ENCODE measurements at places on chromosomes 7 and 10.
A peak's percentile ranks its signal among the peaks of the same experiment; 100 is the strongest.

GRCh38 chr7:9681284-9681683 is 1247.9 kb downstream of the NXPH1 start:
- no peak for DNase-seq

DNA sequence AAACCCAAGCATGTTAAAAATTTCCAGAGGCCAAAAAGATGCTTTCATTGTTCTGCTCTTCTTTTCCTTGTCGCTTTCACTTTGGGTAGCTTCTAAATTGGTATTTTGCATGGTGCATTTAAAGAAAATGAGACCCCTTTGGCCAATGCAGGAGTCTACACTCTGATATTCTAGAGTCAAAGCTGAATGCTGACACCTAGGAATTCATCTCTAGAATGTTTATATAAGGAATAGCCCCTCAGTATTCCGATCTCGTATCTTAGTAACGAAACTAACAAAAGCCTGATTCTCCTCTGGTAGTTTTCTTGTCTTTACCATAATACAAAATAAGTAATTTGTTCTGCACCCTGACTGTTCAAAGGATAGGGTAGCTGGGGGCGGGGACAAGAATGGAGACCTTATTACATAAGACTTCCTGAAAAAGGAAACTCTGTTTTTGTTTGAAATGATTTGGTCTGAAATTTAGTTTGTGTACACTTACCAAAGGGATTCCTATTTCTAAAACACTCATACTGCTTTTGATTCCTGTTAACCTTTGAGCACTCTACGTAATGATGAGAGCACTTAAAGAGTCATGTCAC is 17.1 kb downstream of the IKZF1 start:
- no peak for DNase-seq

GRCh38 chr7:37342176-37342687 is 106.4 kb downstream of the ELMO1 start:
- no peak for DNase-seq

GRCh38 chr7:156195276-156195675 is 383.0 kb upstream of the SHH start:
- DNase-seq = no peak

DNA sequence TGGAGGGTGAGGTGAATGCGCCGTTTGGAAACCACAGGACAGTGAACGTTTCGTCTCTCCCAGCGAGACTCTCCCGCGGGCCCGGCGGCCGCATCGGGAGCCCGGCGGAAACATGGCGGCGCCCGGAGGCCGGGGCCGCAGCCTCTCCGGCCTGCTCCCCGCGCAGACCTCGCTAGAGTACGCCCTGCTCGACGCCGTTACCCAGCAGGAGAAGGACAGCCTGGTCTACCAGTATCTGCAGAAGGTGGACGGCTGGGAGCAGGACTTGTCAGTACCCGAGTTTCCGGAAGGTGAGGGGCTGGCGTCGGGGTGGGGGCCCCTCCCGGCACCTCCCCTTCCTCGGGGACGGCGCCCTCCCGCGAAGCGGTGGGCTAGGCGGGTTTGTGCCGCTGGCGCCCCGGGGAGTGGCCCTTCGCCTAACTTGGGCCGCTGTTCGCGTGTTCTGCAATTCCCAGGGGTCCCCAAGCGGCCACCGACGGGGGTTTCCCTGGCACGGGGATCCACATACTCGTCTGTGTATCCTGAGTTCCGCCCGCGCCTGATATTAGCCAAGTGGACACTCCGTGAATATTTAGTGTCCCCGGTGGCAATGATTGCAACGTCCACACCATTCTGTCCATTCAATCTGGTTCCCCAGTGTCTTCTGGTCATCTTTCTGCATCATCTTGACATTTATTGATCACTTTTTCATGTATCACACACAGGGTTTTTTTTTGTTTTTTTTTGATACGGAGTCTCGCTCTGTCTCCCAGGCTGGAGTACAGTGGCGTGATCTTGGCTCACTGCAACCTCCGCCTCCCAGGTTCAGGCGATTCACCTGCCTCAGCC is 514 bp downstream of the NHLRC2 start:
- peak; percentile 73 for DNase-seq

DNA sequence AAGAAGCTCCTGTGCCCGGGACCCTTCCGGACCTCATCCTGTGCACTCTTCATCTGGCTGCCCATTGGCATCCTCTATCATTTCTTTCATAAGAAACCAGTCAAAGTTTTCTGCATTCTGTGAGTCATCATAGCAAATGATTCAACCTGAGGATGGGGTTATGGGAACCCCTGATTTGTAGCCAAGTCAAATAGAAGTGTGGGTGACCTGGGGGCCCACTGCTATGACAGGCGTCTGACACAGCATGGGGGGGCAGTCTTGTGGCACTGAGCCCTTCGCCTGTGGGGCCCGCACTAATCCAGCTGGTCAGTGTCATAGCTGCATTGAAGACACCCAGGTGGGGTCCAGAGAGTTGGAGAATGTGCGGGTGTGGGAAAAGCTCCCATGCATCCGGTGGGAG is 230.4 kb downstream of the USP6NL start:
- DNase-seq = no peak

DNA sequence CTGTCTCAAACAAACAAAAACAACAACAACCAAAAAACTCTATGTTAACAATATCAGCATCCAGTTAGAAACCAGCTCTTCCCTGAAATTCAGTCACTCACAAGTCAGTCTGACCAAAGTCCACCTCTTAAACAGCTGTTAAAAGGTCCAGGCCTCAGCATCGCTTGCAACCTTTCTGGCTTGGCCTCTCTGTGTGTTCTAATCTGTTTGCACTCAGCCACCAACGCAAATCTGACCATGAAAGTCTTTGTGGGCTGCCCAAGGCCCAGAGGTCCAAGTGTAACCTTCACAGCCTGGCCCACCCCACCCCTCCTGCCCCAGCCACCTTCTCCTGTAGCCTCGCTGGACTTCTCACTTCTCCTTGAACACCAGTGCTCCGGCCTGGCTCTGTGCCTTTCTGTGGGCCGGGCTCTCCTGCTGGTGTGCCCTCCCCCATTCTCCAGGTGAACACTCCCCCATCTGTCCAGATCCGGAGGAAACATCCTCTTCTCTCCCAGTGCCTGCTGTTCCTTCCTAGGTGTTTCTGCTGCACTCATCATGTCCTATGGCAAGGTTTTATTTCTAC is 72.2 kb upstream of the EFCAB10 start:
- no peak for DNase-seq

DNA sequence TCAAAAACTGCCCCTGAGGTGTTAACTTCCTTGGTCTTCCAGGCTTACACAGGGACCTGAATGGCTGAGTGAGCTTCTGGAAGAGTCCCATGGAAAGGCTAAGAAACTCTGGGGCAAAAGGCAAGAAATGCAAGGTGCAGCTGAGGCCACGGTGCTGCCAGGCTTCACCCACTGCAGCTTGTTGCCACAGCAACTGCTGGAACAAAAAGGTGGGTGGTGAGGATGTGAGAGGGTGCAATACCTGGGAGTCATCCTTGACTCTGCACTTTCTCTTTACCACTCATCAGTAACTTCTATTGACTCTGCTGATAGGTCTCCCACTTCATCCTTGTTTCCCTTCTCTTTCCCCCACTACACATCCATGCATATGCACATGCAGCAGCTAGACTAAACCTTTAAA is 258.6 kb downstream of the BMPER start:
- DNase-seq = no peak

DNA sequence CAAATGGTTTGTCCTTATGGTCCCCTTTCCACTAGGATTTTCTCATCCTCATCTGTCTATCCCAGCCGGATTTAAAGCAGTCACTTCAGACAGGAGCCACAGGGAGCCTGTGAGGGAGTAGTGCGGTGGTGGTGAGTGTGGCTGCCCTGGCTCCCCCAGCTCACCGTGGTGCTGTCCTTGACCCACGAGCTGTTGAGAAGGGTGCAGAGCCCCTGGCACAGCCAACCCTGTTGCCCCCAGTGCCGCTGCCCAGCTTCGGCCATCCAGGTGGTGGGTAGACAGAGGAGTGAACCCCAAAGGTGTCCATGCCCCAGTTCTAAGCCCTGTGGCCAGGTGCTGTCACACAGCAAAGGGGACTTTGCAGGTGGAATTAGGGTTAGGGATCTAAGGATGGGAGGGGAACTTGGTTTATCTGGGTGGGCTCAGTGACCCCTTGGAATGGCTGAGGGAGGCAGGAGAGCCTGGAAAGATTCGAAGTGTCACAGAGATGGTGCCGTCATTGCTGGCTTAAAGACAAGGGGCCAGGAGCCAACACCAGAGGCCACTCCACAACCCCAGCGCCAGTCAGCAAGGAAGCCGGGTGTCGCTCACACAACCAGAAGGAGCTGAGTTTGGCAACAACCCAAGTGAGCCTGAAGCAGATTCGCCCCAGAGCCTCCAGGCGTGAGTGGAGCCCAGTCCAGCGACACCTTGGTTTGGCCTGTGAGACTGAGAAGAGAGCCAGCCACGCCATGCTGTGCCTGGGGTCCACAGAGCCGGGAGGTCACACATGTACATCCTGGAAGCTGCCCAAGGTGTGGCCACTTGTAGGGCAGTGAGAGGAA is 142.4 kb downstream of the ADCY1 start:
- no peak for DNase-seq

DNA sequence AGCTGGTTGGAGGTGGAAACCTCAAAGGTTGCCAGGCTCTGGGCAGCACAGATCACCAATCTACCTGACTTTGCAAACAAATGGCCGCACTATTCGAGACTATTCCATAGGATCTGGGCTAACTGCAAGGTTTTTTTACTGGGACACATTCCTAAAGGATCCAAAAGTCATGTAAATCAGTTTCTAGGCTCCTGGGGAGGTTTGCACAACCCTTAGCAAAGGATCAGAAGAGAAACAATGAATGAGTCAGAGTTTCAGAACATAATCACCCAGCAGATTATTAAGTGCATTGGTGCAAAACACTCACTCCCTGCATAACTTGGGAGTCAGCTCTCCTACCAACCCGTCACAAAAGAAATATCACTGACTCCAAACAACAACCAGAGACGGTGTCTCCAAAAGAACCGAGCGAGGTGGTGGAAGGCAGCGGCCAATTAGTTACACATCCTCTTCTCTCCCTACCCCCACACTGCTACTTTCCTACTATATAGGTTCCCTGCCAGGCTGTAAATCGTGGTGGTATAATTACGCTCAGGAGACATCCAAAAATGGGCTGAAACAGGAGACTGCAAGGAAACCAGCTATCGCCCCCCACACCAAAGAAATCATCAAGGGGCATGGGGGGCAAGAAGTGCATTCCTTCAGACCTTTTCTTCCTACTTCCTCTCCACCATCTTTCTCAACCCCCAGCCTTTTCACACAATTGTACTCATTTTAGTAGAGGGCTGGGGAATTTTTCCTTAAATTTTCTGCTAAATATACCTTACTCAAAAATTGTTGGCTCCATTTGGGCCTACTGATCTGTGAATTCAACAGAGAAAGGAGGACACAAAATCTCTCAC is 3.2 kb downstream of the UBE2H start:
- DNase-seq = no peak

GRCh38 chr7:117435475-117436043 is 8.3 kb upstream of the ASZ1 start:
- no peak for DNase-seq

DNA sequence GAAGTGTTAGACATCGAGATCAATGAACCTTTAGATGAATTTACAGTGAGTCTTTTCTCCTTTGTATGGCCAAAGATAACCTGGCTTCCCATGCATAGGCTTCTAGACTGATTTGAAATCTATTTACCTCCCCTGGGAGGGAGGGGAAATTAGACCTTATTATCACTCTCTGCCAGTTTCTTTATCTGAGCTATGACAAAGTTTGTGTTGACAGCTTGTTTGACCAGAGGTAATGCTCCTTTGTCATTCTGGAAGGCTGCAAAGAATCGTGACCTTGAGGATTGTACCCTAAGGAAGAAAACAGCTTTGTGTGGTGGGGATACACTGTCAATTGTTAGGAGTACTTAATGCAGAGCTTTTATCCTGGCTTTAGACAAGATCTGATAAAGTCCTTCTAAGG is 36.4 kb downstream of the RBM33 start:
- no peak for DNase-seq

DNA sequence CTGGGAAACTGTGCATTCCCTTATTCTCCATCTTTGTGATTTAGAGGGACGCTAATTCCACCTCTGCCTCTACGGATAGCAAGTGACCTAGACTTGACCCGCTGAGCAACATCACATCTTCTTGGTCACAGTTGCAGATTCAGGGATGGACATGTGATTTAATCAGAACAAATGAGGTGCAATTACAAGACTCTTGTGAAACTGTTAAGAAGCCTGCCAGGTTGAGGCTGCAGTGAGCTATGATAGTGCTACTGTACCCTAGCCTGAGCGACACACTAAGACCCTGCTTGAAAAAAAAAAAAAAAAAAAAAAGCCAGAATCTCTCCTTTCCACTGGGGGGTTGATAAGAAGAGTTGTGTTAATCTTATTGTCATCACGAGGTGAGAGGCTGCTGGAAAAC is 14.4 kb downstream of the MPLKIP start:
- no peak for DNase-seq

DNA sequence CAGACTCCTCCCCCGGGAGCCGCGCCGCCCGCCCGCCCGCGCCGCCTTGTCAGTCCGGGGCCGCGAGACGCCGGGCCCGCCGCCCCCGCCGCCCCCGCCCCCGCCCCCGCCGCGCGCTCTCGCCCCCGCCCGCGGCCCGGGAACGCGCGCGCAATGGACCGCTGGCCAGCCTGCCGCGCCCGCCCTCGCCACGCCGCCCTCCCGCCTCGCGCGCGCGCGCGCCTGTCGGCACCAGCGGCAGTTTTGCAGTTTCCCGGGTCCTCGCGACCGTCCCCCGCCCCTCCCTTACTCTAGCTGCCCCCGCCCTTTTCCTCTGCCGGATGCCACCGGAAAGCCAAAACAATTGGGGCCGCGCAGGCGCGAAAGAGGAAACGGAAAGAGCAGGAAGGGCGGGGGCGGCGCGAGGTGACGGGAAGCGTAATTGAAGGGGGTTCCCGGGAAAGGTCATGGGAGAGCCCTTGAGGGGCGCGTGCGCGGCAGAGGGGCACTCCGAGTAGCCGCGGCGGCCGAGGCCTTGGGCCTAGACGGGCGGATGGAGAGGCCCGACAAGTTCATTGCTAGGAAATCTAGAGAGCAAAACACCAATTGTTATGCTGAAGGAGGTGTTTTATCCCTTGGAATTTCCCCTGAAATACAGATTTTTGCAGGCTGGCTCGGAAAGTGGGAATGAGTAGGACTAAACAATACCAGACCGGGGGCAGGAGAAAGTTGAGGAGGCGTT is 400 bp upstream of the KBTBD2 start:
- DNase-seq = peak; percentile 95

GRCh38 chr10:55048830-55049498 is 247.9 kb upstream of the PCDH15 start:
- DNase-seq = no peak

DNA sequence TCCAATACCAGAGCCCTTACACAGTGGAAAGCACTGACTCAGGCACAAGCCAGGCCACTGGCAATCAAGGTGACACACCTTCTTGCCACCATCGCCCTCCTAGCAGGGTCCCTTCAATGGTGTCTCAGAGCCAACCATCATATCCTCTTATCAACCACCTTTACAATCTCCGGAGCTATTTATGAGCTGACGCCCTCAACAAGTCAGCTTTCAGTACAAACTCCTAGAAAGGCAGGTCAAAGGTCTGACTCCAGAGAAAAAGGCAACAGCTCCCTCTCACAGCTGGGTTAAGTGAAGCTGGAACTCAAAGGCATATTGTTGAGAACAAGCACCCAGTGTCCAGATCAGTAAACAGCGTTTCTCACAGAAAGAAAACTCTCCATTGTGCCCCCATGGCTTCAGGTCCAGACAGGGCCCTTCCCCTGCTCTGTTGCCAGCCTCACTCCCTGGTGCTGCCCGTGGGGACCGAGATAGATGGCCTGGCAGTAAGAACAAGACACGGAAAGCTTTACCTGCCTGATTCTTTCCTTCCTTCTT is 2.4 kb downstream of the ZNF3 start:
- DNase-seq = no peak

Measured in hypothalamus (tissue), 51 donors.